Epithelial cell of proximal tubule (primary cell): ENCODE measurements at places on chromosomes 7 and 10.

- peak; percentile 76 for DNase-seq
Measured at GRCh38 chr10:75358835-75359421, 42.6 kb downstream of the ZNF503 start.

DNA sequence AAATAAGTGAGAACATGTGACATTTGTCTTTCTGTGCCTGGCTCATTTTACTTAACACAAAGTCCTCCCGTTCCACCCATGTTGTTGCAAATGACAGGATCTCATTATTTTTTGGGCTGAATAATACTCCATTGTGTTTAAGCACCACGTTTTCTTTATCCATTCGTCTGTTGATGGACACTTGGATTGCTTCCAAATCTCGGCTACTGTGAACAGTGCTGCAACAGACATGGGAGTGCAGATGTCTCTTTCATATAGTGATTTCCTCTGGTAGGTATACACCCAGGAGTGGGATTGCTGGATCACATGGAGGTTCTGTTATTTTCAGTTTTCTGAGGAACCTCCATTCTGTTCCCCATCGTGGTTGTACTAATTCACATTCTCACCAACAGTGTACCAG, 264.4 kb upstream of the GALNT17 start:
- no peak for DNase-seq

- DNase-seq: peak; percentile 38
Measured at GRCh38 chr7:28536259-28536658, 123.9 kb downstream of the CREB5 start.

- no peak for DNase-seq
Measured at GRCh38 chr7:82247814-82248433, 195.7 kb downstream of the CACNA2D1 start.

- peak; percentile 35 for DNase-seq
Measured at GRCh38 chr7:35185908-35186731, 67.8 kb downstream of the TBX20 start.

- DNase-seq: no peak
Measured at GRCh38 chr7:78420001-78420400, 621.4 kb downstream of the PHTF2 start.

GRCh38 chr10:58743466-58744115, 230.9 kb downstream of the BICC1 start:
- DNase-seq: no peak

DNA sequence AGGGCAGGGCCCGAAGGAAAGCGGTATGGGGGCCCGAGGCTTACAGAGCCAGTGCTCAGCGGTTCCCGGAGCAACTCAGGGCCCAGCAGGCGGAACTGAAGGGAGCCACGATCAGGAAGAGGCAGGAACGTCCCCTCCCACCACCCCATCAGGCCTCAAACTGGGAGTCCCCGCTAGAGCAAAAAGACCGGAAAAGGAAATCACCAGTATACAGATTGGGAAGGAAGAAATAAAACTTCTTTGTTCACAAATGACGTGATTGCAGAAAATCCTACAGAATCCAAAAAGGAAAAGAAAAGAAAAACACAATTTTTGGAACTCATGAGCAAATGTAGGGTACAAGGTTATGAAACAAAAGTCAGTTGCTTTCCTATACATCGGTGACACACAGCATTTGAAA, 21.6 kb upstream of the ZFAND2A start:
- DNase-seq: no peak

GRCh38 chr7:130927564-130927963, 193.6 kb upstream of the KLF14 start:
- no peak for DNase-seq

- DNase-seq: no peak
Measured at GRCh38 chr7:135558337-135558767, 635 bp downstream of the NUP205 start.

DNA sequence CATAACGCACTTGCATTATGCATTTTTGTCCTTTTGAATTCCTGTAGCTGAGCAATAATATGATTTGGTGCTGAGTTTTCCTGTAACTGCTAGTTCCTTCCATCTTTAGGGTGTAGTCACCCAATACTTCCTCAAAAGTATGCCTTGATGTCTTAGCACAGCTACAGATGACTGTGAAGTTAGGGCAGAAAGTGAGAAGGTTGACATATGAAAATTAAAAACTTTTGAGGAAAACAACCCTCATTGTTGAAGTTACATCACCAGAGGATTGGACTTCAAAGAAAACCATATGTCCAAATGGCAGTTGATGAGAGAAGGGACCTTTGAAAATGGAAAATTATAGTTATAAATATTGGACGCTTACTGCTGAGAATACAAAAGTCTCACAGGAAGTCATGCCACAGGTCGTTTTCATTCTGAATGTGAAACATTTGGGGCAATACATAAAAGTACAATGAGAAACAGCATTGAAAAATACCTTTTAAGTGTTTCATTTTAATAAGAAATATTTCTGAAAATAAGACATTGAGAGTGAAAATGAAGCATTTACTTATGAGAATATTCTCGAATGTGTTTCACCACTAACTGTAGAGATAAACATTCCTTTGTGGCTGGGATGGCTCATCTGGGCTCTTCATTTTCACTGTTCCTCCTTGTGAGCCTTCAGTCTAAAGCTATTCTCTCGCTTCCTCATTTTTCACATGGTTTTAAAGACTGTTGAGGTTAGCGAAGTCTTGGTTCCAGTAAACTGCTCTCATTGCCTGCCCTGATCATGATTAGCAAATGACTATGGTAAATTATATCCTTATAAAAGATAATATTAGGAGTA, 61.4 kb upstream of the NME8 start:
- DNase-seq: no peak

- DNase-seq: no peak
Measured at GRCh38 chr10:34791947-34792346, 23.1 kb downstream of the PARD3 start.

- DNase-seq: no peak
Measured at GRCh38 chr7:3063016-3063753, 19.5 kb upstream of the CARD11 start.

DNA sequence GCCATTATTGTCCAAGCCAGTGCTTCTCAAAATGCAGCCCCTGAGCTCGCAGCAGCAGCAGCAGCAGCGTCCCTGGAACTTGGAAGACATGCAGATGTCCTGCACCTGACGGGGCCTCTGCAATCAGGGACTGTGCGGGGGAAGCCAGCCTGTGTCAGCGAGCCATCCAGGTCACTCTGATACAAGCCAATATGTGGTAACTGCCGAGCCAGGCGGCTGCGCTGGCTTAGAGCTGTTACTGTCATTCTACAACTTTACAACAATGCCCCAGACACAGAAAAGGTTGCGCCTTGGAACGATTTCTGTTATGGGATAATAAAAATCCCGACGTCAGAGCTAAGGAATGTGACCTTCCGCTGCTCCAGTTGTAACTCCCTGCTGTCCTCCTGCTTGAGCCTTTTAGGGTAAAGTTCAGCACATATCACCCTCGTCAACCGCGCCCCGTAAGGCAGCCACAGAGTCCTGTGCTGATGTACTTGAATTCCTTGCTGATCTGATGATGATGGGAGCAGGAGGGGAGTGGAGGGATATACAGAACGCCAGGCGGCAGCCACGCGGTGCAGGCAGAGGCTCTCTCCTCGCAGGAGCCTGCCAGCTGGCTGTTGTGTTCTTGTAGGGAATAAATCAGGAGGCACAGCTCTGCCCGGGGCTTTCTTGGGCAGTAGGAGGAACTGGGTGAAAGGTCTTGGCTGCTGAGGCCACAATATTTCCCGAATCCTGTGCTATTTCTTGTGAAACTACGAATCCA, 20.0 kb upstream of the CRYGN start:
- DNase-seq: peak; percentile 82

DNA sequence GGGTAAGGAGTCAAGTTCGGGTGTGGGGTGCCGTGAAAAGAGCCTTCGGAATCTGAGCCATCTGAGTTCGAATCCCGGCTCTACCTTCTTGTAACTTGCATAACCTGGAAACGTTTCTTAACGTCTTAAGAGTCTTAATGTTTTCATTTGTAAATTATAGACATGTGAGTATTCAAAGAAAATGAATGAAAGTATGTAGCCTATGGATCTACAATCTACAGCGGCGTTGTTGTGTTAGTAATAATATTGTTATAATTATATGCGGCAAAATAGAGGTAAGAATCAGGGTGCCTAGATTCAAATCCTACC, 559 bp downstream of the VTI1A start:
- no peak for DNase-seq

DNA sequence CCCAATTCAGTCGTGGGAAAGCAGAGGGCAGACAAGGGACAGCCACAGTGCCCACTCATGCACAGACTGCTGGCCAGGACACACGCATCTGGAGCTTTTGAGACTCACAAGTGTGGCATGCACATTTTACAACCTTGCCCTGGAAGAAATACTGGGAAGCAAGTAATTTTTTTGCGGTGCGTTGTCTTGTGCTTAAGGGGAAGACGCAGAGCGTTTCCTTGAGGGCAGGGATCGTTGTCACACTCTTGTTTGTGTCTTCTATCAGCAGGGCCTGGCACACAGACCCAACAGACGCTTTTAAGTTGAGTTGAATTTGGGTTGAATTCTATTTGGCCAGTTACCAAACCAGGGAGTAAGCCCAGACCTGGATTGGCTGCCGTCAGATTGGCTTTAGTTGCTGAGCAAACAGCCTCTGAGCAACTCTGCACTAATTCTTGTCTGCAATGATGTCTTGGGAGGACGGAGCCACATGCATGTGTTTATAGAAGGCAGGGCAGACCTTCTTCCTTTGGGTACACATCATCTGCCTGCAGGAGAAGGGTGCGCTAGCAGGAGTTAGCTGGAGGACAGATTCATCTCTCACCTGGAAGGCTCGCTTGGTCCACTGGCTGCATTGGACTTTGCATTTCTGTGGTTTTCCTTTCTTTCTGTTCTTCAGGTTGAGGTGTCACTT, 38.4 kb downstream of the IL2RA start:
- no peak for DNase-seq
